ENCODE measurements at places on chromosomes 4 and X.

DNA sequence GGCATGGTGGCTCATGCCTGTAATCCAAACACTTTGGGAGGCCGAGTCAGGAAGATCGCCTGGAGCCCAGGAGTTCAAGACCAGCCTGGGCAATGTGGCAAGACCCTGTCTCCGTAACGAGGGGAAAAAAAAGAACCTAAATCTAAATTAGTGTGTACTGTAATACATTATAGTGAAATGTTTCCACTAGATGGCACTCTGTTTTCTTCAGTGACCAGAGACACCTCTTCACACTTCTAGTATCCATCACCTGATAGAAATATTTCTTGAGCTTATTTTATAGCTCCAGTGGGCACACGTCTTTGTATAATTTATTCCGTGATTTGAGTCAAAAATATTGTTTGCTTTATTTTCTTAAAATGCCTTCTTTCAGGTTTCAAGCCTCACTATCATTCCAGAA lies 600.9 kb upstream of the DIPK2B start:
- DNase-seq: no peak

GRCh38 chr4:138749303-138749702 lies 266.3 kb upstream of the NOCT start:
- peak; percentile 47 for DNase-seq

- DNase-seq: peak; percentile 44
These were observed 344.4 kb upstream of the ACTRT1 start for GRCh38 chrX:128396601-128397000.

GRCh38 chrX:151680805-151681204 lies 14.5 kb upstream of the PRRG3 start:
- DNase-seq: no peak

- DNase-seq: peak; percentile 6
These were observed 277.6 kb upstream of the DIAPH2 start for GRCh38 chrX:96407072-96407471.

- no peak for DNase-seq
These were observed 162.5 kb upstream of the CASK start for GRCh38 chrX:42085836-42086235.

- DNase-seq: no peak
These were observed 397.1 kb upstream of the FAM241A start for GRCh38 chr4:111748157-111748556.

GRCh38 chr4:16659694-16660093 lies 238.8 kb downstream of the LDB2 start:
- DNase-seq: no peak

DNA sequence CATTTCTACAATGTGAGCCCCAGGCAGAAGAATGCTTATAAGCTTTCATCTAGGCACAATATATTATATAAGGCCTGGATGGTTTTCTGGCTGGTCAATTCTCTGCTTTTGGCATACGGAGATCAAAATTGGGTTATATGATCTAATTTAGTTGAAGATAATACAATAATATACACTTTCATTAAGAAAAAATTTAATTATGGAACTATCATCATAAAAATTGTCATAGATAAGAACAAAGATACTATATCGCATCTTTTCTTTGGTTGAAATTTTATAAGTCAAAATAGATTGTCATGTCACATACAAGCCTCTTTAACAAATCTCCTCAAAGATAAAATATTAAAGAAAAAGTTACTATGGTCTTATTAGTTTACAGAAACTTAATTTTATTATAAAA lies 17.1 kb downstream of the DMD start:
- no peak for DNase-seq

- peak; percentile 82 for DNase-seq
These were observed 314.9 kb upstream of the TRAM1L1 start for GRCh38 chr4:117400039-117400835.

- peak; percentile 63 for DNase-seq
These were observed 8.8 kb downstream of the TMPRSS11D start for GRCh38 chr4:67874986-67875385.

DNA sequence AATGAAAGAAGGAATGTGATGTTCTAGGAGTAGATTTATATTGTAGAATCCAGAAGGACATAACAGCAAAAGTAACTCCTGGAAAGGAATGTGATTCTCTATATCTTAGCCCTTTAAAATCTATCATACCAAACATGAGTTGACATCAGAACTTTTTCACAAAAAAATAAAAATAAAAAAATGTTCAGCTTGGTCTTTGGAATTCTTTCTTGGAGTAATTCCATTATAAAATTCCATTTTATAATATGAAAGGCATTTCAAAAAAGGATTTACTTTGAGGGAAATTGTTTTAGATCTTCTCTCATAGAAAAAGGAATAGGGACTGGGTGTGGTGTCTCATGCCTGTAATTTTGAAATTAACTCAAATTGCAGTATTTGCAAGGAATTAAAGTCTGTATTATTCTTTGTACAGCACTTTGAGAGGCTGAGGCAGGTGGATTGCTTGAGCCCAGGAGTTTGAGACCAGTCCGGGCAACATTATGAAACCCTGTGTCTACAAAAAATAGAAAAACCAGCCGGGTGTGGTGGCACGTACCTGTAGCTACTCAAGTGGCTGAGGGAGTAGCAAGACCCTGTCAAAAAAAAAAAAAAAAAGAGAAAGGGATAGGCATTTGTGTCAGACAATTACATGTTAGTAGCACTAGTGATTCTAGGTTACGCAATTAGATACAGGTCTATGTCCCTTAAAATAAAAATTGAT lies 134.9 kb downstream of the SLC4A4 start:
- peak; percentile 22 for DNase-seq

- no peak for DNase-seq
These were observed 14.5 kb downstream of the SLC2A9 start for GRCh38 chr4:10006601-10007435.

DNA sequence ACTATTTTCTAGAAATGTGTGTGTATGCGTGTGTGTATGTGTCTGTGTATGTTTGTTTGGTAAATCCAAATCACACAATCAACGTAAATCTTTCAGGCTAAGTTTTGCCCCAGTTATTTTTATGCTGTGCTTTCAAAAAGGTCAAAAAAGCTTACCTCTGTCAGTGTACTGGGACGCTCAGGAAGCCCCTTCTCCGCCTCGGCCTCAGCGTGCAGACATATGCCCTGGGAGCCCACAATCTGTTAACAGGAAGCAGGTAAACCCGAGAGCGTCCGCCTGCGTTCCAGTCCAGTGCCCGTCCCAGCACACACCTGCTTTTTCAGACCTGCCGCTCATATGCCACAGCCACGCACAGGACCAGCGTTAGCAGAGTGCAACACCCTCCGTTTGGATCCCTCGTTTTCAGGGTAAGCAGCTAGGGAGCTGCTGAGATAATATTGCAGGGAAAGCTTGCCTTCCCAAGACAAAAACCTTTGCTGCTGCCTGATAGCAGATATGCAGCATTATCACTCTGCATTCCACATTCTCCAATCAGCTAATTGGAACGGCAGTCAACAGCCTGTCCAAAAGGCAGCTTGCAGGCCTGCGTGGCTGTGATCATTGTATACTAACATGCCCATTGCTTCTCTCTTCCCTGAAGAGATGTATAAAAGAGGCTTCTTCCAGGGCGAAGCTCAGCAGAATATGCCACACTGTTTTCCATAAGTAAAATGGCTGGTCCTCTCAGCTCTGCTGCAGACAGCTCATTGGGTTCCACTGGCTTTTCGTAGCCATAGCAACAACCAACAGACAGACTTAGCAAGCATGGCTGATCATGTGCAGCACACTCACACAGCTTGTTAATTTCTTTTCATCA lies at the start of gene SORBS2:
SORBS2 (minus strand) TSS at position 686 of the 856 bp plus-strand sequence. CDS start 121,623 bp downstream, outside the sequence.
- peak; percentile 49 for DNase-seq

DNA sequence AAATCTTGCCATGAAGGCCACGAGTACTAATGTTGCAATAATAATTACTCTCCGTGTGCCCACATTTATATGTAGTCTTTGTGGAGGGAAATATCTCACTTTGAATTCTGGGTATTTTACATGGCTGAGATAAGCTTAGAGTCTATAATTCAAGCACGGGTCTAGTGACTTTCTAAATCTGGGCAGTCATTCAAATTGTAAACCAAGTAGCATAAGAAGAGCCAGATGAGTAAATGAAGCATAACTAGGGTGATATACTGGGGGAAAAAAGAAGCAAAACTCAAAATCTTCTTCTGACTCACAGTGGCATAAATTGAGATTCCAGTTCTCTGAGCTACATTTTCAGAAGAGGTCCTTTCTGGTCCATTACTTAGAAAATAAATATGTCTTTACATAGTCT lies 53.0 kb downstream of the MAPK10 start:
- peak; percentile 81 for DNase-seq
